ENCODE measurements at places on chromosomes 2 and 18. TPM values are rescaled to one million over a fixed set of nuclear protein-coding genes. Genes with fewer than 3 reads are reported as not detected.
A peak's percentile ranks its signal among the peaks of the same experiment; 100 is the strongest.

DNA sequence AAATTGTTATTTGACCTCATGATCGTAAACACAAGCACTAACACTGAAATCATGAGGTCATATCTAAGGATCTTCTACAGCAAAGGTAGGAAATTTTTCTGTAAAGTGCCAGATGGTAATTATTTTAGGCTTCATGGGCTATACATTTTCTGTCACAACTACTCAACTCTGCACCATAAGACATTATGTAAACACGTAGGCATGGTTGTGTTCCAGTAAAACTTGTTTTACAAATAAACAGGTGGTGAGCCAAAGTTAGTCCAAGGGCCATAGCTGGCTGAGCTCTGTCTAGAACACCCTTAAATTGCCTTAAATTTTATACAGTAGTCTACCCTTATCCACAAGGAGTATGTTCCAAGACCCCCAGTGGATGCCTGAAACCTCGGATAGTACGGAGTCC, 147.3 kb upstream of the CYP1B1 start:
- H3K4me1 ChIP-seq, result peaks cover 13% of the 10 kb centered on the region
- no peaks in the 10 kb centered on the region for H3K36me3 ChIP-seq
- H3K27me3 ChIP-seq, result no peaks in the 10 kb centered on the region
- DNase-seq, result no peak
- no peak overlapping the region for H3K4me3 ChIP-seq
- H3K27ac ChIP-seq, result no peak overlapping the region

- no peaks in the 10 kb centered on the region for H3K27me3 ChIP-seq
- DNase-seq, result no peak
Observed at GRCh38 chr2:146130290-146130689, 1610.4 kb upstream of the ZEB2 start.

DNA sequence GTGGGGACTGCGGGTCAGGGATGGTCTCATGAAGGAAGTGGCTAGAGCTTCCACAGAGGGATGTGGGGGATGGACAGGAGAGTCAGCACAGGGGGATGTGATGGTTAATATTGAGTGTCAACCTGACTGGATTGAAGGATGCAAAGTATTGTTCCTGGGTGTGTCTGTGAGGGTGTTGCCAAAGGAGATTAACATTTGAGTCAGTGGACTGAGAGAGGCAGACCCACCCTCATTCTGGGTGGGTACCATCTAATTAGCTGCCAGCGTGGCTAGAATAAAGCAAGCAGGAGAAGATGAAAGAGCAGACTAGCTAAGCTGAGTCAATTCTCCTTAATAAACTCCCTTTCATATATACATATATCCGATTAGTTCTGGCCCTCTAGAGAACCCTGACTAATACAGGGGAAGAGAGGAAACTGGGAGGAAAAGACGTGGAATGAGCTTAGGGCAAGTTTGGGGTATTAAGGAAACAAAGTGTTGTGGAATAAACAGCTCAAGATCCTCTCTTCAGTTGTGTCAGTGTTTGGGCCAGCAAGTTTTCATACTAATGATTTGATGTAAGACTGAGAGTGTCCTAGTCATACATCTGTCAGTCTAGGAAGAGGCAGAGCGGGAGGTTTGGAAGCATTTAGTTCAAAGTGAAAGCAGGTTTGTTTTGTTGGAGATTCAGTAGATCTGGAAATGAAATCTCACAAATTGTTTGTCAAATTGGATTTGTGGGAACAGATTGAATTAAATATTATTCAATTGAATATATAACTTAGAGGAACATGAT, 135.2 kb upstream of the NT5C1B start:
- no peak overlapping the region for H3K4me3 ChIP-seq
- H3K27ac ChIP-seq, result no peak overlapping the region
- H3K36me3 ChIP-seq, result no peaks in the 10 kb centered on the region
- peaks cover 1% of the 10 kb centered on the region for H3K4me1 ChIP-seq
- no peak for DNase-seq

DNA sequence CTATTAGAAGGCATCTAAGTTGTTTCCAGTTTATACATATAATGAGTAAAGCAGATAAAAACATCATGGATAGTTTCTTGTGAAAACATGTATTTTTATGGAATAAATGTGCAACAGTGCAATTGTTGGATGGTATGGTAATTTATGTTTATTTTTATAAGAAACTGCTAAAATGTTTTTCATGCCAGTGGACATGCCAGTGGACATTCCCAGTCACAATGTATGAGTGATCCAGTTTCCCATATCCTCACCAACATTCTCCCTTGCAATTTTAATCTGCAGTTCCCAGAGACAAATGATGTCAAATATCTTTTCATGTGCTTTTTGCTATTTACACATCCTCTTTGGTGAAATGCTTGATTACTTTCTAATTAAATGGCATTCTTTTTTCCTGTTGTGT, 818.6 kb downstream of the SUCLG1 start:
- no peaks in the 10 kb centered on the region for H3K4me1 ChIP-seq
- no peaks in the 10 kb centered on the region for H3K27me3 ChIP-seq

GRCh38 chr2:113962692-113963480, 73.0 kb downstream of the ACTR3 start:
- no peak overlapping the region for H3K4me3 ChIP-seq
- H3K4me1 ChIP-seq, result peaks cover 11% of the 10 kb centered on the region
- H3K27ac ChIP-seq, result no peak overlapping the region
- H3K36me3 ChIP-seq, result peaks cover 2% of the 10 kb centered on the region
- no peak for DNase-seq

GRCh38 chr2:71173096-71173495, 42.7 kb downstream of the MPHOSPH10 start:
- H3K27ac ChIP-seq, result no peak overlapping the region
- H3K27me3 ChIP-seq, result peaks cover 21% of the 10 kb centered on the region
- no peaks in the 10 kb centered on the region for H3K4me1 ChIP-seq
- no peak for DNase-seq
- no peaks in the 10 kb centered on the region for H3K36me3 ChIP-seq
- H3K4me3 ChIP-seq, result no peak overlapping the region

DNA sequence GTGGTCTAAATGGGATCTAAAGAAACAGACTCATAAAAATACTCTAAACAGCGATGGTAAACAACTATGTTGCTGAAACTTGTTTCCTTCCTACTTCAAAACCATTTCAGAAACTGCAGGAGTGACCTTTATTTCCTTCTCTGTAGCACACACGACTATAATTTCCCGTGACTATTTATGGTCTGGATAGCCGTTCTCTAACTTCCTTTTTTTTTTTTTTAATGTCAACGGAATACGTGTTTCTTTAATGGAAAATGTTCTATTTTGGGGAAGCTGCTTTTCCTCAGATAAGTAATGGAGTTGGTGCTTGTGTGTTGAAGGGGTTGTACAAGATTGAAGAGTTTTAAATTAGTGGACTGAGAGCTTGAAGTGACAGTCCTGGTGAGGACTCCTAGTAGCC, 224.1 kb downstream of the PHLPP1 start:
- H3K4me1 ChIP-seq, result peaks cover 39% of the 10 kb centered on the region
- no peak overlapping the region for H3K4me3 ChIP-seq
- peak overlapping the region; percentile 67 for H3K27ac ChIP-seq
- no peaks in the 10 kb centered on the region for H3K27me3 ChIP-seq

GRCh38 chr2:241315879-241316631, at the start of gene SEPTIN2:
SEPTIN2 (plus strand) TSS chr2:241315925; CDS start chr2:241324233, 8,308 bp downstream.
- H3K4me1 ChIP-seq, result peaks cover 56% of the 10 kb centered on the region
- peak within 1 kb of the TSS; percentile 100 for H3K27ac ChIP-seq
- no peaks in the 10 kb centered on the region for H3K27me3 ChIP-seq
- DNase-seq, result peak; percentile 79
- H3K4me3 ChIP-seq, result peak within 1 kb of the TSS; percentile 99

GRCh38 chr2:71833272-71833671, 314.4 kb downstream of the CYP26B1 start:
- no peaks in the 10 kb centered on the region for H3K36me3 ChIP-seq
- peaks cover 11% of the 10 kb centered on the region for H3K4me1 ChIP-seq
- H3K4me3 ChIP-seq, result no peak overlapping the region
- DNase-seq, result no peak

- H3K4me1 ChIP-seq, result peaks cover 32% of the 10 kb centered on the region
- no peak for DNase-seq
- no peak overlapping the region for H3K27ac ChIP-seq
- H3K4me3 ChIP-seq, result no peak overlapping the region
- peaks cover 41% of the 10 kb centered on the region for H3K36me3 ChIP-seq
Observed at GRCh38 chr2:46717344-46718121, 198.1 kb downstream of the MCFD2 start.

The TRABD2A gene
- total RNA-seq, result 0.45 TPM

Measured in mesothelial cell of epicardium (in vitro differentiated cells).